Stimulated activated CD8-positive, alpha-beta memory T cell treated with anti-CD3 and anti-CD28 coated beads, Interleukin-4, amount 100 ng/mL, for 48 hours (primary cell): ENCODE measurements at places on chromosomes 12 and 14.
A peak's percentile ranks its signal among the peaks of the same experiment; 100 is the strongest.

- DNase-seq = no peak
Measured at GRCh38 chr12:20366776-20367409, 1.4 kb upstream of the PDE3A start.

DNA sequence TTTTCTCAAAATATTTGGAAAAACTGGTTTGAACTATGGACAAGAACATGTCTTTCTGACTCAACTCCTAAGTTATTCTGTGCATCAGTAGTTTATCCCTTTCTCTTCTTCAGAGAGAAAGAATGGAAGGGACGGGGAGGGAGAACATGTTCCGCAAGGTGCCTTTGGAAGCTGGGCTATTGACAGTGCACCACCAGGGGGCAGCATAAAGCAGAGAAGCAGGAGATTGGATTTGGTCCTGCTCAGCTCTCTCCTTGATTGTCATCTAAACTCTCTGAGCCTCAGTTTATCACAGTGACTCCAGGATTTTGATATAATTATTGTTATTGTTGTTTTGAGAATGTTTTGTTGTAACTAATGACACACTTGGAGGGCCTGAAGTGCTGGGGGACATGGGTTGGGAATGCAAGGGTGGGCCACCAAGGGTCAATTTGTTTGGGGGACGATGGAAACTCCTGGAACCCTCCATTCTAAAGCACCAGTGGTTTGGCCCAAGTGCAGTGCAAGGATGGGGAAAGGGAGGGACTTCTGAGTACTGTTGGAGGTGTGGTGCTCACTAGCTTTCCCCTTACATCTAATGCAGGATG is 45.3 kb upstream of the ANO6 start:
- peak; percentile 94 for DNase-seq

GRCh38 chr14:89640141-89640540 is 223.1 kb upstream of the FOXN3 start:
- no peak for DNase-seq

DNA sequence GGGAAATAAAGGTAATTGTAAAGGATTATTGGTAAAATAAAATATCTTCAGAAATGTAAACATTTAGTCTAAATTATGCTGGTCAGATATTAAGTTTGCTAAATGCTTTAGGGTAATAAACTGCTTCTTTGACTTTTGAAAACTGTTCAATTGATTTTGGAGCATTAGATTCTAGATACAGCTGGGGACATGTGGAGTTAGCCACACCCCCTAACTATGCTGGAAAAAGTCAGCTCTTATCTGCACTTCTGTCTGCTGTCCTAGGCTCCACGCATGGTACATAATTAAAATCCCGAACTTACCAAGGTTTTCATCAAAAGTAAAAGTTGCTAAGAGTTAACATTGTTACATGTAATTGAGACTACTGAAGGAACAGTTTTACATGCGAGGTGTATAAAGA is 78.8 kb downstream of the ITPR2 start:
- DNase-seq = no peak

DNA sequence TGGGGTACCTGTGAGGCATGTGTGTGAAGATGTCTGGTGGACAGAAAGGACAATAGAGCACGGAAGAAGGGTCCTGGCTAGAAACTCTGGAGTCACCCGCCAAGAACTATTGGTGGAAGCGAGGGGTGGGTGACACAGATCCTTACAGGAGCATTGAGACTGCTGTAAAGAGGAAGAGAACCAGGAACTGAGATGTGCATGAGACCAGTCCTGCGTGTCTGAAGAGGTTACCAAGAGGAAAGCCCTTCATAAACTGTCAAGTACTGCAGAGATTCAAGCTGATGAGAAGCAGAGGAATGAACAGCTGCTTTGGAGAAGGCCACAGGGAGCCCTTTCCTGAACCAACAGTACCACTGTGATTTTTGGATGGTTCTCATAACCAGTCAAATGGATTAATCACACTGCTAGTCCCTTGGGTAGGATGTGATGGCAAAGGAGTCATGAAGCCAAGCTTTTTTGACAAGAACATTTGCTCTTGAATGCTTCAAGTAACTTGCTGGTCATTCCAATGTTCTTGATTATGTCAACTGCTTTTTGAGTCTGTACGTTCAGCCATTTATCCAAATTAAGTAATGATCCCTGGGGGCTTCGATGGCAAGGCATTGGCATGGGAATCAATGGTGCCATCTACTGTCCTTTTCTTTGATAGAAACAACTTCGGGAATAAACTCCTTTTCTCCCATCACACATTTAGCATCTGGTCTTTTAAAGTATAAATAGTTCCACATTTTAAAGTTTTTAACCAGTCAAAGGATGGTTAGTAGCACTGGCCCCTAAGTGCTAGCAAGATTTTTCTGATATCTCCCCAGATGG is 42.9 kb downstream of the GPR135 start:
- DNase-seq = no peak
